Pons (tissue), 1 donor: ENCODE measurements at places on chromosomes 4 and X.

GRCh38 chrX:98141466-98141865 lies 1257.8 kb downstream of the RPA4 start:
- DNase-seq, result no peak

- DNase-seq, result peak; percentile 26
Measured at GRCh38 chr4:69830560-69831269, 29.2 kb downstream of the SULT1E1 start.

GRCh38 chr4:6367371-6367851 lies 97.8 kb downstream of the WFS1 start:
- no peak for DNase-seq

DNA sequence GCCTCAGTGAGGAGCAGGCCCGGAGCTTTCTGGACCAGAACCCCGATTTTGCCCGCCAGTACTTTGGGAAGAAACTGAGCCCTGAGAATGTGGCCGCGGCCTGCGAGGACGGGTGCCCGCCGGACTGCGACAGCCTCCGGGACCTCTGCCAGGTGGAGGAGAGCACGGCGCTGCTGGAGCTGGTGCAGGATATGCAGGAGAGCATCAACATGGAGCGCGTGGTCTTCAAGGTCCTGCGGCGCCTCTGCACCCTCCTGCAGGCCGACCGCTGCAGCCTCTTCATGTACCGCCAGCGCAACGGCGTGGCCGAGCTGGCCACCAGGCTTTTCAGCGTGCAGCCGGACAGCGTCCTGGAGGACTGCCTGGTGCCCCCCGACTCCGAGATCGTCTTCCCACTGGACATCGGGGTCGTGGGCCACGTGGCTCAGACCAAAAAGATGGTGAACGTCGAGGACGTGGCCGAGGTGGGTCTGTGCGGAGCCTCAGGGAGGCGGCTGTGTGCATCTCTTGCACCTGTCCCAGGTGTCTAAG lies 323 bp downstream of the PDE6B start:
- DNase-seq, result no peak

GRCh38 chrX:149939655-149939904 lies 1.3 kb upstream of the EOLA2 start:
- no peak for DNase-seq

DNA sequence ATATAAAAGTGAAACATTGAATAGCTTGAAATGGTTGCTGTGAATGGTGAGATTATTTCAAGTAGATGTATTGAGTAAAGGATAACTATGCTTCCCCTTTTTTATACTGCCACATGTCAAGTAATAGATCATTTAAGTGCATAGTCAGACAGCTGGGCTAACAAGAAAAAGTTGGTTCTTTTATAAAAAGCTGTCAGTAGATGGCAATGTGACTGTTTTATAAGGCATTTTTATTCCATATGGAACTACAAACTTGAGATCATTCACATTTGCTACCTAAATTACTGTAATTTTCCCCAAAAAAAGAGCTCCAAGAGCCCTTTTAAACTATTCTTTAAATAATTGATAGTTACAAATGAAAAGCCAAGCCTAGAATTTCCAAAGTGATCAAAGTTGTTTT lies 831.0 kb downstream of the C4orf33 start:
- peak; percentile 5 for DNase-seq

- no peak for DNase-seq
Measured at GRCh38 chrX:136185401-136186022, 38.2 kb downstream of the FHL1 start.

DNA sequence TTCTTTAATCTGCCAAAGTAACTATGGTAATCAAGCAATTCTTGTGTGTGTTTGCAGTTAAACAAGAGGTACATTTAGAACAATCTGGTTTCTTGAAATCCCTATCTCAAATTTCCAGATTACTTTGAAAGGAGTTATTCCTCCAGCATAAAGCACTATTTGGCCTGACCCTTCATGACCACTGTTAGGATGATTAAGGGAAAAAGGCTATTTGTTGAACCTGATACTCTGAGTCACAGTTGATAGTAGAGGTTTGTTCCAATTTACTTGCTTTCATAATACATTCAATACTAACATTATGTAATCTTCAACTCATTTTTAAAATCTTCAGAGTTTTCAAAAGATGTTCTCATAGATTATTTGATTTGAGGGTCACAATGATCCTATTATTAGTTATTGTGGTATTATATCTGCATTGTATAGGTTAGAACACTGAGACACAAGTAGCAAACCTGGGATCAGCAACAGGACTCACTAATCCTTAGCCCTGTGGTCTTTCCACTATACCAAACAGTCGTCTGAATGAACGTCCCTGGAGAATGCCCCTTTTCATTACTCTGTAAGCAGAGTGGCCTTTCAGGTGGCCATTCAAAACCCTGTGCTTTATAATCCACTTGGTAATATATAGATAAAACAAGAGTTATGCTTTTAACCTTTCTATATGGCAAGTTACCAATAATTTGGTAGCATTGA lies 8.1 kb upstream of the NDST4 start:
- DNase-seq, result no peak

- DNase-seq, result no peak
Measured at GRCh38 chr4:577499-578450, 1.7 kb upstream of the TMEM271 start.

DNA sequence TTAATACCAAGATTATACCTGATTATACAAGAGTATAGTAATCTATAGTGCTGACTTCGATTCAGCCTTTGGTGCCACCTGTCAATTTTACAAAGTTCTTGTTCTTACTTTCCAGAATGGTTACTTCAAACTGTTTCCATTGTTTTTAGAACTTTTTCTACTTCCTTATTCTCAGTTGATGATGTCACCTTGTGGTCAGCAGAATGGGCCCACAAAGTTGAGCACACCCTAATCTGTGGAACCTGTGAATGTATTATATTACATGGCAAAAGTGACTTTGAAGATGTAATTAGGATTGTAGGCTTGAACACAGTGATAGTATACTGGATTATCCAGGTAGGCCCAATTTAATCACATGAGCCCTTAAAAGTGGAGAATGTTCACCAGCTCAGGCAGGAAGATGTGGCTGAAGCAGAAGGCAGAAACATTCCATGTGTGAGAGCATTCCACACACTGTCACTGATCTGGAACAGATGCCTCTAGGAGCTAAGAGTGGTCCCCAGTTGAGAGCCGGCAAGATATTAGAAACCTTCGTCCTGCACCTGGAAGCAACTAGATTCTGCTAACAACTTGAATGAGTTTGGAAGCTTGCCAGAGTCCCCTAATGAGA lies 6.3 kb upstream of the SGMS2 start:
- DNase-seq, result no peak

DNA sequence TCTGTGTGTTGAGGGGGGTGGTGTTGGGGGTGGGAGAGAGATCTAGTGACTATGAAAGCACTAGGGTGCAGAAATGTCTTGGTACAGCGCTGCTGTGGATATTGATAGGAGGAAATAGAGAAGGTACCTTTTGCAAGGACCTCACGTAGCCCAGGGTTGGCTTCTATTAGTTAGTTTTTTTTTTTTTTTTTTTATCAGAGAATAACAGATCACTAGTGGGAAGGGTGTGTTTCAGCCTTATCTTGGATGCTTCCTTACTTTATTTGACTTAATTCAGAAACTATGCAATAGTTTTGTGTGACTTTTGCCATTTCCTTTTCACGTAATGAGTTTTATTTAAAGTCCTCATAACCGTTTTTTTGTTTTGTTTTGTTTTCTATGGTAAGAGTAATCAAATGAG lies 16.4 kb upstream of the PGRMC2 start:
- no peak for DNase-seq

DNA sequence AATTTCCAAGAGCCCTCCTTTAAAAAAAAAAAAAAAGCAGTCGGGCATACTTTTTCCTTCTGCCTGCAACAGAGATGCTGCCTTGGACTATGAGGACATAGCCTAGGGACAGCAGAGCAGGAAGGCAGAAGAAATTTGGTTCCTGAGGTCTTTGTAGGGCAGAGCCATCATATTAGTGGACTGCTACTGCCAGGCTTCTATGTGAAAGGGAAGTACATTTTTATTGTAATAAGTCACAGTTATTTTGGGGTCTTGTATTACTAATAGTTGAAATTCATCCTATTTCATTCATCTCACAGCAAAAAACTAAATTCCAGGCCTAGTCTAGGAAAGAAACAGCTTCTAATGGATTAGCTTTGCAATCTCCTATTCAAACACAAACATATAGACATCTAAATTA lies 211.2 kb downstream of the NSUN7 start:
- DNase-seq, result no peak

- peak; percentile 51 for DNase-seq
Measured at GRCh38 chr4:147103403-147103946, 157.8 kb upstream of the TTC29 start.

DNA sequence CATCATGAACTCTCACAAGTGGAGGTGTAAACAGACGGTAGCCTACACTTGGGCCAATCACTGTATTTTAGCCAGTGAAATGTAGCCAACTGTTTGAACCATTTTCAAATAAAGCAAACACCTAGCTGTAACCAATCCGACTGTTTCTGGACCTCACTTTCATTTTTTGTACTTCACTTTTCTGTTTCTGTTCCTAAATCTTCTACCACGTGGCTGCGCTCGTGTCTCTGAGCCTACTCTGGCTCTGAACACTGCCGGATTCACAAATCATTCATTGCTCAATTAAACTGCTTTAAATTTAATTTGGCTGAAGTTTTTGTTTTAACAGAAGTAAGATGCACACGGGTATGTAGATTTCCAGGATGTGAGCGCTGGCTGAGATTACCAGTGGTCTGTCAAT lies 319.1 kb downstream of the RAPGEF2 start:
- DNase-seq, result peak; percentile 31

- no peak for DNase-seq
Measured at GRCh38 chr4:143016171-143016570, 168.5 kb upstream of the USP38 start.

GRCh38 chr4:74661427-74662201 lies 132.7 kb downstream of the BTC start:
- DNase-seq, result no peak

- DNase-seq, result no peak
Measured at GRCh38 chrX:125681058-125681457, 361.4 kb downstream of the TEX13C start.

- DNase-seq, result no peak
Measured at GRCh38 chr4:13542577-13543031, 1.7 kb downstream of the NKX3-2 start.

DNA sequence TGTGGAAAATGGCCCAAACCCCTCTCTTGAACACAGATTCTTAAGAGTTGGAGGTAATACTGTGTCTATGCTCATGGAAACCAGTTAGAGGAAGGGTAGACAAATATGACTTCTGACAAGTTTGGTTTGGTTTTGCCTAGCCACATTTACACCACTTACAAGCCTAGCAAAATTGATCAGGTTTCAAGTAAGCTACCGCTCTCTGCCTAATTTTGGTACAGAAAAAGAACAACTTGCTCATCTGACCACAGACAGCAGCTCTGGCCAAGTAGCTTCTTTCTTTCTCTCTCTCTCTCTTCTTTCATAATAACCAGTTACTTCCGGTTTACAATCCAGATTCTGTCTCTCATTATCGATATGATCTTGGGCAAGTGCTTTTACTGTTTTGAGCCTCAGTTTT lies 260.0 kb downstream of the GLUD2 start:
- no peak for DNase-seq

GRCh38 chrX:54359408-54359807 lies 1.6 kb upstream of the WNK3 start:
- no peak for DNase-seq

GRCh38 chr4:102616636-102617035 lies 115.5 kb downstream of the NFKB1 start:
- DNase-seq, result no peak

DNA sequence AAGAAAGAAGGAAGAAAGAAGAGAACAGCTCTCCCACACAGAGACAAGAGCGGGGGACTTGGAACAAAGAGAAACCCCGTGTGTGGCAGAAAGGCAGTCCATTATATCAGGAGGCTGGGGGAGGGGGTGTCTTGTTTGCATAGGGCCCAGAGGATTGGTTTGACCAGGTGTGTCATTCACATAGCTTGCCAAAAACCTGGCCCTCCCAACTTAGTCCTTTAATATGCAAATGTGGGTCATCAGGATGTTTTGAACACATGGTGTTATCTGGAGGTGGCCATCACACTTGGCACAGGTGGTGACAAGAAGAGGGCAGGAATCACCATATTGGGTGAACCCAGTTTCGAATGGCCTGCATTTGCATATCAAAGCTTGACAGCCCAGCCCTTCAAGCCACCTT lies 111.7 kb downstream of the LINC00632 start:
- no peak for DNase-seq

GRCh38 chr4:20658456-20658855 lies 41.8 kb upstream of the PACRGL start:
- DNase-seq, result peak; percentile 35

- DNase-seq, result no peak
Measured at GRCh38 chr4:140621161-140621560, 52.4 kb upstream of the UCP1 start.

- DNase-seq, result no peak
Measured at GRCh38 chr4:185582651-185583400, 47.5 kb upstream of the PDLIM3 start.

DNA sequence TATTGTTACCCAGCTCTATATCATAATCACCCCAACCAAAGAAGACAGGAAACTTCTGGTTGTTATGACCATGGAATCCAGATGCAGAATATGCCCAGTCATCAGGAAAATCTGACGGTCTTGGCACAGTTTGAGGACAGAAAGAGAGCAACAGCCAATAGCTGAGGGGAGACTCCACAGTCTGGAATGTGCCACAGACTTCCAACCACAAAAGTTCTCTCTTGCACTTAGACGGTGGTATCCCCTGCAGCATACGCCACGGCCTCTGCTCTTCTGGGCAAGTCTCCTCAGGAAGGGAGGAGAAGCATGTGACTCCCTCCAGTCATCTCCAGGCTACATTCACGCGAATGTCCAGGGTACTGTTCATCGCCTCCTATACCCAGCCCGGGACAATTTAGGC lies 18.4 kb downstream of the ZNF827 start:
- DNase-seq, result no peak

- DNase-seq, result no peak
Measured at GRCh38 chr4:8756816-8757215, 114.8 kb downstream of the HMX1 start.

DNA sequence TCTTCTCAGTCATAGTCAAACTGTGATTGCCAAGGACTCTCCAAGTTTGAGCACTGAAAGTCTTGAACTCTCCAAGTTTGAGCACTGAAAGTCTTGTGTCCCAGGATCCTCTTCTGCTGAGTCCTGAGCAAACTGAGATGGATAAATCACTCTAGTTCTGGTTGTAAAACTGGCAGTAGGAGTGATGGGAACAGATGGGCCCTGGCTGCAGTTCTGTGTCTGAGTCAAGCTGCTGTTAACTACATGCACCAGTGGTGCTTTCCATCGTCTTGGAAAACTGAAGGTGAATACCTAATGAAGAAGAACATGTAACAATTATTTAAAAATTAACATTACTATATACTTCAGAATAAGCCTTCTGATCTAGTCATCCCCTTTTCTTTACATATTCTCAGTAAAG lies 27.6 kb upstream of the KCNIP4 start:
- no peak for DNase-seq
